ENCODE measurements at places on chromosomes 16 and 17.

GRCh38 chr17:79317916-79318315, 243.3 kb downstream of the ENGASE start:
- DNase-seq, result no peak

- DNase-seq, result no peak
Measured at GRCh38 chr16:68792465-68793324, 50.6 kb upstream of the TANGO6 start.

GRCh38 chr16:4537376-4538343, 913 bp downstream of the CDIP1 start:
- DNase-seq, result peak; percentile 3

DNA sequence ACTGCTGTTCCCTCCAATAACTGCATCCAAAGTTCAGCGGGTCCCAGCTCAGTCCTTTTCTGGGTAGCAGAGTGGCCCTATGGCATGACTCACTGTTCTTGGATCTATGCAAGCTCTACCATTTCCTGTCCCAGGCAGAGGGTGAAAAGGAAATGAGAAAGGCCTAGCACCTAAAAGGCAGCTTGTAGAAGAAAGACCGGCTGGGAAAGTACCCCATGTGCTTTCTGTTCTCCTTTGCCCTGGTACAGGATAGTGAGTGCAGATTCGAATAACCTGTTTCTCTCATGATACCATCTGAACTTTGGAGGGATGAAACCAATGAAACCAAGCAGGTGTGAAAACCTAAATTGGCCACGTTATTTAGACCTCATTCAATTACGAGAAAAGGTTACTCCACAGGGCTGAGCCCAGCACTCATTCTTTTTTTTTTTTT, 12.7 kb upstream of the HASPIN start:
- peak; percentile 49 for DNase-seq
